ENCODE measurements at places on chromosomes 4 and X.
A peak's percentile ranks its signal among the peaks of the same experiment; 100 is the strongest.

DNA sequence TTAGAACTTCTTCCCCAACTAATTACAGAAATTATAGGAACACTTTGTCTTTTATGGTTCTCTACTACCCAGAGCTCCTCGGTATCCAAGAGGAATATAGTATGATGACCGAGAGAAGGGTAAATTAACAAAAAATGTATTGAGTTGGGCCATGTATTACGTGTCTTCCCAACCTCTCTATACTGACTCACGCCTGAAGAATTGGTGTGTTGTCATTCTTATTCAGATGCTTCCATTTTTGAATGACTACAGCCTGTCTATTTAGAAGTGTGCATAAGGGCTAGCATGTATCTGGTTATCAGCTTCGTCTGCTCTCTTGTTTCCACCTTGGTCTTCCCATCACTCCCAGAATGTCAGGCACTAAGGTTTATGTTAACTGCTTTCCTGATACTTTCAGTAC, 24.5 kb upstream of the SCD5 start:
- no peak for DNase-seq

DNA sequence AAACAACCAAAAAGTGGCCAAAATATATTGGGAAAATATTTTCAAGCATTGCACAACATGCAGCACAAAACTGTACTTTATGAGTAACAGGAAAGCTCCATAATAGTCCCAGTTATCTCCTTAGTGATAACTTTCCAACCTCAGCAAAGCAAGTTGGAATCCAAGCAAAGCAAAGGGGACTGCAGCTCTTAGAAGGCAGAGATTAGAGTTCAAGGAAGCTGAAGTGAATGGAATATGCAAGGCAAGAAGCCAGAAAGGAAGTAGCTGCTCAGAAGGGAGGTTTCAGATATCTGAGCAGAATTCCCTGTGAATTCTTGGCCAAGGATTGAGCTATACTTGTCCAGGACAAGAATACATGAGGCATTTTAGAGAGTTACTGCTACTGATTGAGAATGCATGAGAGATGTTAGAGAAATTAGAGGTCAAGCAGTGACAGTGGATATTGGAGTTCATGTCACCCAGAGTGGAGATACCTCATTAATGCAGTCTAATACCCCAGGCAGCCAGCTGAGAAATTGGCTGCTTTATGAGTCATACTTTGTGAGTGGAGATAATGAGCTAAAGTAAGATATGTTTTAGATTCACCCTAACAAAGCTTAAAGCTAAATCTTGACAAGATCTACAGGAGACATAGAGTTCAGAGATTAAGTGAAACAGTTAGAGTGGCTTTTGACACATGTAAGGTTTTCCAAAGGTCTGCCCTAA, 102.8 kb downstream of the INPP4B start:
- DNase-seq: no peak

GRCh38 chr4:137274404-137274803, 257.9 kb downstream of the PCDH18 start:
- no peak for DNase-seq

DNA sequence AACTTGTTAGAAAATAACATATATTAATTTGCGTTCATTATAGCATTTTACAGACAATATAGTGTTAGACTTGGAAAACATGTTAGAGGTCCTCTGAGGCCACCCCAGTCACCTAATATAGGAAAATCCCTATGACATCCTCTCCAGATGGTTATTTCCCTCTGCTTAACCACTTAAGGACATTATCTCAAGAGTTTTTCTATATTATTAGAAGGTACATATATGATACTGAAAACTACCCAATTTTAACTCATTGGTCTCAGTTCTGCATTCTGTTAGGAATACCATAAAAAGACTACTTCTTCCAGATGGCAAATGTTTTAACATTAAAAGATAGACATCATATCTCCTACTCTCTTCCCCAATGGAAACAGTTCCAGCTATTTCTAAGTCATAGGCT, 21.4 kb downstream of the PTPN13 start:
- no peak for DNase-seq

DNA sequence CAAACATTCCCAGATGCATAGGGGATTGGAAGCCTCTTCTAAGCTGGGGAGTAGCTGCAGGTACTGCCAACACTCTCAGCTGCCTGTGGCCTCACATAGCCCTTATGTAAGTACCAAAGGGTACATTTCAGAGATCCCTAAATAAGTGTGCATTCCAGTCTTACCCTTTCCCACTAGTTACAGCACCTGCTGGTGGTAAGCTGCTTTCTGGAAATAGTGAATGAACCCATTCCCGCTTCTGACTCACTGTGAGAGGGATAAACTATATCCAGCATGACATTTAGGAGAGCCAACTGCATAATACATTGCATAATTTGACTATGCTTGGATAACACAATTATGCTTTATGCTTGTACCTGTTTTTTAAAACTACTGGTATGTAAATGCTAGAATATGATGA, 149.0 kb downstream of the FAM13A start:
- DNase-seq: no peak

DNA sequence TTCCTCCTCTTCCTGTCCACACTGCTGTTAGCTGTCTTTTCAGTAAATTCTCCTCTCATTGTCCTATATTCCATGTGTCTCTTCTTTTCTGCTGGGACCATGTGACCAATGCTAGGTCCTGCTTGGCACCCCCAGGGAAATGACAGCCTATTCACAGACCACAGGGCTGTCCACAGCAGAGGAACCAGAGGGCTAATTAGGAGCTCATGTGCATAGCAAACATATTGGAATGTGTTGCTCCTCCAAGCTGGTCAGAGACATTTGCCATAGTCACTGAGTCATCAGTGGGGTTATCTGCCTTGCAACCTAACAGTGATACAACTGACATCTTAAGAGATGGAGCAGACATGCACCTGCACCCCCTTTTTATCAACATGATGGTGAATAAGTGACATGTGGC, 67.9 kb upstream of the PUDP start:
- no peak for DNase-seq

DNA sequence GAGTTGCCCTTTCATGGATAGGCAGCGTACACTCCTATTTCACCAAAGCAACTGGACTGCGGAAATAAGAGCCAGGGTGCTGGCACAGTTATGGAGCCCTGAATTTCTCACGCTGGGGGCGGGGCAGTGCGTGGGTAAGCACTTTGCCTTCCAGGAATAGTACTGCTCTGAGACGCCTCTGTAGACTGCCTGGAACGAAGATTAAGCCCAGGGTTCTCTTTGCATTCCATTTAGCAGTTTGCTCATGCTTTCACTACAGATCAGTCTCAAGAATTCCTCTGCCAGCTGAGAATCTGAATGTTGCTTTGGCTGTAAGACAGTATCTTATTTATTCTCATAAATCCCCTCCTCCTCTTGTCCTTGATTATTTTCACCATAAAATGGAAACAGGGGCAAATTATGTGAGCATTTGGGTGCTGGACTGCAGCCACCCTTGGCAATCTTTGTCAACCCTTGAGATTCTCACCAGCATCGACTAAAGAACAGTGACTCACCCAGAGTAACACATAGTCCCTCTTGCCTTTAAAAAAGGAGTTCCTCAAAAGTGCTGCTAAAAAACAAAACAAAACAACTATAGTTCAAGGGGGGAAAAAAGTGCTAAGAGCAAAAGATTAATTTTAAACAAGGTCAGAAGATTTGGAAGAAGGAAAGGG, 88.9 kb upstream of the CITED1 start:
- DNase-seq: no peak

GRCh38 chr4:8308856-8309771, 39.6 kb downstream of the HTRA3 start:
- no peak for DNase-seq

DNA sequence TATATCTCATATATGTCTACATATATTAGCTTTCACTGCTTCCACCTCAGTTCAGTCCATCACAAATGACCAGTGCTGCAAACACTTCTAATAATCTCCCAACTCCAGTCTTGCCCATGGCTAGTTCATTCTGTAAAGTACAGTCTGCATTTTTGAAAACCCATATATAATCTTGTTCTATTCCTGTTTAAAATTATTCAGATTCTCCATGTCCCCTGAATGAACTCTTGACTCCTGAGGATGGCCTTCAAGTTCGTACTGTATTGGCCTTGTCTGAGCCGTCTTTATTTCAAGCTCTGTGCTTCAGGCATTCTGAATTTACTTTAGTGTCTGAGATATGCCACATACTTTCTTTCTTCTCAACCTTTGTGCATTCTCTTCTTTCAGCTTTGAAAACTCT, 84.7 kb downstream of the PTPN13 start:
- DNase-seq: no peak

GRCh38 chr4:915595-915994, 16.5 kb downstream of the GAK start:
- no peak for DNase-seq

- no peak for DNase-seq
Observed at GRCh38 chr4:128979934-128980333, 113.4 kb downstream of the SCLT1 start.

DNA sequence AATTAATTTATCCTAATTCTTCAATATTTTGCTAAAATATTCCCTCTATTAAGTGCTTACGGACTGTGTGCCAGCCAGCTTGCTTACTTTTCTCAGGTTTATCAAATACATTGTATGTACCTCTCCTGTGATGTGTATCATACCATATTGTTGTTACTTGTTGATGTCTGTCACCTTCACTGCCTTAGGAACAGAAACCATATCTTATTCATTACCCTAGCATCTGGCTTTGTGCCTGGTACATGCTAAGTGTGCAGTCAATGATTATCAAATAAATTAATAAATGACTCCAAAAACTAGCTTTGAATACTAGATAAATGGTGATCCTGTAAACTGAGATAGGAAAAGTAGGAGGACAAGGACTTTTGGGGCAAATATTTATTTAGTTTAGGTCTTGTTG, 6.9 kb downstream of the CLCN3 start:
- DNase-seq: no peak

DNA sequence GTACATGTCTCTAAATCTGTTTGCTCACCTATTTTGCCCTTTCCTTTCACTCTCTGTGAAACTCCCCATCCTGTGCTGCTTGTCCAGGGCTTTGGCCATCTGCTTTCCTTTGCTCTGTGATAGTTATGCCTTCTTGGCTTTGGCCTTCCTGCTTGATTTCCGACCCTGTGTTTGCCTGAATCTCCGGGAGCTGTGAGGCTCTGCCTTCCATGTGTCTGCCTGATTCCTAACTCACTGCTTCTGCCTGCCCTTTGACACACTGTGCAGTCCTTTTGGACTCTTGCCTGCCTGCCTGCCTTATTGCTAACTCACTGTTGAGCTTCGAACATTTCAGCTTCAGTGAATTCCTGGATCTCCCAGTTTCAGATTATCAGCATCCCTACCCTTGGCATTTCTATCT, 143.1 kb downstream of the C4orf33 start:
- no peak for DNase-seq

DNA sequence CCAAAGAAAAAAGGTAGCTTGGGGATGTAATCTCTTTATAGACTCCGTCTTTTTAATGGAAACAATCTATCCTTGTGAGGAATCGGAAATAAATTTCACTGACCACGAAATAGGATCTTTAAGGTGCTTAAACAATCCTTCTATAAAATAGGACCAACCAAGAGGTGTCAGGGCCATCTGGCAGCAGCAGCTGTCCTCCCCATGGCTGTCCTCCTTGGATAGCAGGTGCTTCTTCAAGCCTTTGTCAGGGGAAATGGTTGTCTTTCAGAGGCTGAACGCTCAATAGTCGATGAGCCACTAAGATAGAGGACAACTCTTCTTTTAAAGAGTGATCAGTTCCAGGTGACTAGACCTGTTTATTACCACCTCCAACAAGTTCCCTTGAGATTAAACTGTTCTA, 231.0 kb downstream of the ADGRL3 start:
- no peak for DNase-seq

- no peak for DNase-seq
Observed at GRCh38 chr4:54802336-54802735, 144.6 kb downstream of the KIT start.

DNA sequence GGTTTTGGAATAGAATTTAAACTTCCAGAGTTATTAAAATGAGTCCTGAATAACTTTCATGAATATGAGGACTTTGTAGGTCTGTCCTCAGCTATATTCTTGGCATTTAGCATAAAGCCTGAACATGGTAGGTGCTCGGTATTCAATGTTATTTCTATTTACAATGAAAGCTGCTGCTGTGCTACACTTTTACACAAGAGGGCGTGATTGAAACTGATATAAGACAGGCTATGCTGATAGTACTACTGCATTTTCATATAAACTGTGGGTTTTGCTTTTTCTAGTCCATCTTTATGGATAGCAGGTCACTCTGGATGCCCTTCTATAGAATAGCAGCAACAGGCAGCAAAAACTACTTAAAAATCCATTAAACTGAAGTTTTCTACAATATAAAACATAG, 12.3 kb upstream of the GNPDA2 start:
- DNase-seq: no peak

- DNase-seq: peak; percentile 0
Observed at GRCh38 chr4:123305736-123306135, 90.9 kb upstream of the SPRY1 start.

GRCh38 chr4:185564349-185564748, 29.0 kb upstream of the PDLIM3 start:
- no peak for DNase-seq

DNA sequence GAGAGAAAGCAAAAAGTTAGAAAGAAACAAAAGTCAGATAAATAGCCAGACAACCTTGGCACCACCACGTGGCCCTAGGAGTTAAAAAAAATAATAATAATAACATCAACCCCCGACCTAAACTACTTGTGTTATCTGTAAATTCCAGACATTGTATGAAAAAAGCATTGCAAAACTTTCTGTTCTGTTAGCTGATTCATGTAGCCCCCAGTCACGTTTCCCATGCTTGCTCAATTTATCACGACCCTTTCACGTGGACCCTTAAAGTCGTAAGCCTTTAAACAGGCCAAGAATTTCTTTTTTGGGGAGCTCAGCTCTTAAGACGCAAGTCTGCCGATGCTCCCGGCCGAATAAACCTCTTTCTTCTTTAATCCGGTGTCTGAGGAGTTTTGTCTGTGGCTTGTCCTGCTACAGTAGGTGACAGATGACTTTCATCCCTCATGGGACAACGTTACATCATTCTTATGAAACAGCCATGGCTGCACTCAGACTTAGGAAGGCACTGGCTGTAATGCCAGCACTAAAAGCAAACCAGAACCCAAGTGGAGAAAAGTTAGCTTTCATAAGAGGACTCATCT, 520 bp downstream of the ACOX3 start:
- DNase-seq: peak; percentile 44

DNA sequence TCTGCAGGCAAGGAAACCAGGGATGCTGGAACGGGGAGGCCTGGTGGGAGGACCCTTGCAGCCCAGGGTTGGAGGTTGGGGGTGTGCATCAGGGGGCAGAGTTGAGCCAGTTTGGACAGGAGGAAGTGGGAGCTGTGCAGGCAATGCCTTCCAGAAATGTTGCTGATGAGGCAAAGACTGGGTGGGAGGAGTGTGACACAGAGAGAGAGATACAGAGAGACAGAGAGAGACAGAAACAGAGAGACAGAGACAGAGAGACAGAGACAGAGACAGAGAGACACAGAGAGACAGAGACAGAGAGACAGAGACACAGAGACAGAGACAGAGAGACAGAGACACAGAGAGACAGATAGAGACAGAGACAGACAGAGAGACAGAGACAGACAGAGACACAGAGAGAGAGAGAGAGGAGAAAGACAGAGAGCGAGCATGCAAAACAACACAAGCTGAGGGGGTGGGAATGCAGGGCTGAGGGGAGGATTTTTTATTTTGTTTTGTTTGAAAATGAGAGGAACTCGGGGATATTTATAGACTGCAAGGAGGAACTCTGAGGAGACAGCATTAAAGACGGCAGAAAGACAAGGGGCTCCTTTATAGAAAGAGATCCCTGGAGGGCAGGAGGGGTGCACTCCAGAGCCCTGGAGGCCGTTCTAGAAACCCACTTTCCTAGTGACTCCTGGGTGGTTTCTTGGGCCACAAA, 1.9 kb upstream of the HAUS3 start:
- peak; percentile 34 for DNase-seq

Measured in NCI-H2081 (cell line).